ENCODE measurements at places on chromosomes 6 and 20.

- DNase-seq = no peak
Measured at GRCh38 chr6:168413018-168413720, 27.8 kb upstream of the SMOC2 start.

- DNase-seq = no peak
Measured at GRCh38 chr20:32274359-32274758, 3.1 kb upstream of the KIF3B start.

- DNase-seq = no peak
Measured at GRCh38 chr6:56593801-56594318, 48.8 kb downstream of the DST start.

DNA sequence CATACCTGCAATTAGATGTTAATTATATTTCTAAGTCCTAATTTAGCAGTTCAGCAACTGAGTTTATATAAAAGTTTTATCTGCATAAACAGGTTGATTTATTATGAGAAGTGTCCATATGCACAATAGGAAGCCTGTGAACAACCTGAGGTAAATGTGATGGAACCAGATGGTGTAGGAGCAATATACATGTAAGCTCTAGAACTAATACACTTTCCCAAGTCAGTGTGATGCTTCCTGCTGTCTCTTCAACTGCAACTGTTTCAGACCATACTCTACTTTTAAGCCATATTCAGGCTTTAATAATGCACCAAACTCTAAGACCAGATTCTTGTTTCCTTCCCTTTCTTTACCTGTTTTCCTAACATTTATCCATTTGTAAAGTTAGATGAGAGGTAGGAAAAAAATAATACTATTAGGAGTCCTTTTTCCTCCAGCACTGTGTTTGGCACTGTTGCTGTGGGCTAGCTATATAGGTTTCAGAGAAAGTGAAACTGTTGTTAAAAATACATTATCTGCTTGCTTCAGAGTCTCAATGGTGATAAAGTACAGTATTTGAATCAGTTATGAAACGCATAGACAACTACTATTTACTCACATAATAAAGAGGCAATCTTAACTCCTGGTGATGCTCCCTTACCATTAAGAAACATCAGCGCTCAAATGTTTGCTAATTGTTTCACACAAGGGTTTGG lies 1009.3 kb downstream of the GRIK2 start:
- DNase-seq = no peak

DNA sequence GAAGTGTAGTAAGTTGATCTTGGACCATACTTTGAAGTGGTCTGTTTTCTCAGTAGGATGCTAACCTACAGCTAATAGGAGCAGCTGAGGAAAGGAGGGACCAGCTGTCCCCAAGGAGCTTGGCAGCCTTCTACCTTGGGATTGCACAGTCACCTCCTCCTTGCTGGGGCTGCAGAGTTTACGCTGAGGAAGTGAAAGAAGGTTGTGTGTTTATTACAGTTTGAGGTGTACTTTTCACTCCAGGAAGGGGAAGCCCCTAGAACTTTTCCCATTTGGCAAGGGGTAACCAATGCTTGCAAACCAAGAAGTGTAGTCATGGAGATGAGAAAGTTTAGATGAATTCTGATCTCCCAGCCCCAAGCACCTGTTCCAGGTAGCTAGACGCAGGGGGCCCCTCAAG lies 58.8 kb downstream of the BMP6 start:
- no peak for DNase-seq

DNA sequence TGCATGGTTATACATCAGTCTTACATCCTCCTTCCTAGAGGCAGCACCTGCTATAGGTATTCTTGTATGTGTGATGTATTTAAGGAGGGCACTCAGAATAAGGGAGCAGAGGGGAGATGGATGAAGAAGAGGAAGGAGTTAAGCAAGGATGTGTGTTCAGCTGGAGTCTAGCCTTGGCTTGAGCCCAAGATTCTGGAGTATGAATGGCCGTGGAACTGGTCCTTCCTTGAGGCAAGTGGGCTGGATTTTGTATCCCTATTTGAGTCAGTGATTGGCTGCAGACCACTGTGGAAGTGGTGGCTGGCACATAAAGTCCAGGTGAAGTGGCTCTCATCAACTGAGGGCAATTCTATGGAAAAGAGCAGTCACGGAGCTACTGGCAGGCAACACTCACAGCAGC lies 112.0 kb upstream of the RNF24 start:
- DNase-seq = no peak

DNA sequence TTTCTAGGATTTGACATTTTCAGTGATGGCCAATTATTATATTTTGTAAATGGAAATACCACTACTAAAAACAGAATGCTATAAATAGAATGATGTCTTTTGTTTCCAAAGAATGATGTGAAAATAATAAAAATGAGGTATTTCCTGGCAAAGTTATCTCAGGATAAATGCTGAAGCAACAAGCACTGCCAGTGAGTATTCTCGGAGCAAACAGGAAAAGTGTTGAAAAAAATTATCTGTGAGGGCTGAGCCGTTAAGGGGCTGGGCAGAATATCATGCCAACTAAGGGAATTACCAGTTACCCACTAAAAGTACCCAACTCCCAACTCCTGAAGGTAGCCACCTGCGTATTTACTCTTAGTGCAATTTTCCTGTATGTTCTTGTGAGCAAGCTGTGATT lies 23.6 kb upstream of the SCAF8 start:
- no peak for DNase-seq

DNA sequence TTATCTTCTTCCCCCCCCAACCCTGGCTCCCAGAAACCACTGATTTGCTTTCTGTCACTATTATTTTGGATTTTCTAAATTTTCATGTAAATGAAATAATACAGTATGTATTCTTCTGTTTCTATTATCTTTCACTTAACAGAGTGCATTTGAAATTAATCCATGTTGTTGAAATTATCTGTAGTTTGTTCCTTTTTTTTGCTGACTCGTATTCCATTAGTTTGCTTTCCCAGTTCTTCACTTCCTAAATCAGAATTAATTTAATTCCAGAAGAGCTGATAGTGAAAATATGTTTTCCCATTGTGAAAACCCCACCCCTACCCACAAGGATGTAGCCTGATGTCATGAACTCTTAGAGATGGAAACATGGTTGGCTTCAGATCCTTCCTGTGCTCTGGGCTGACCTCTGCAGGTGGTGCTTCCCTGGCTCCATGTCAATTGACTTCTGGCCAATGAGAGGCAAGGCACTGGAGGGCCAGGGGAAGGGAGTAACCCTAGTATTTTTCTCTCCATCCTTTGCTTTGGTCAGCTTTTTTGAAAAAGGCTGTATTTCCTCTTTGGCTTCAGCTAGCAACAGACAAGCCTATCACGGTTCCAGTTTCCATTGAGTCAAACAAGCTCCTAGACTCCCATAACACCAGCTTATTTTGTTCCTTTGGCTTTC lies 244.4 kb upstream of the HSF2 start:
- no peak for DNase-seq

DNA sequence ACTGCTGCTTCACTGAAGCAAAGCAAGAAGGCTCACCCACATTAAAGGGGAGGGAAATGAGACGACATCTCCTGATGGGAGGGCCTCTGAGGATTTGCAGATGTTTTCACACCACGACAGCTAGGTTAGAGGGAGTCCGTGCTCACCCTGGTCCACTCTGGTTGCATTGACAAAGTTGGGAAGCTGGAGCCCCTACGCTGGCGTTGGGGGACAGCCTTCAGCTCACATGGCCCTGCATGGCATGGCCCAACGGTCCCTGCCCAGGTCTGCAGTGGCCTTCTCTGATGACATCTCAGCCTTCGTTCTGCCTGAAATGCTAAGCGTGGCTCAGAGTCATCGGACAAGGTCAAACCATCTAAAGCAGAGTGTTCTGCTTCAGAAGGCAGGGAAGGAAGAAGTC lies 3.8 kb upstream of the NAPB start:
- DNase-seq = no peak

- DNase-seq = no peak
Measured at GRCh38 chr20:45796337-45797065, 4.7 kb downstream of the DNTTIP1 start.

DNA sequence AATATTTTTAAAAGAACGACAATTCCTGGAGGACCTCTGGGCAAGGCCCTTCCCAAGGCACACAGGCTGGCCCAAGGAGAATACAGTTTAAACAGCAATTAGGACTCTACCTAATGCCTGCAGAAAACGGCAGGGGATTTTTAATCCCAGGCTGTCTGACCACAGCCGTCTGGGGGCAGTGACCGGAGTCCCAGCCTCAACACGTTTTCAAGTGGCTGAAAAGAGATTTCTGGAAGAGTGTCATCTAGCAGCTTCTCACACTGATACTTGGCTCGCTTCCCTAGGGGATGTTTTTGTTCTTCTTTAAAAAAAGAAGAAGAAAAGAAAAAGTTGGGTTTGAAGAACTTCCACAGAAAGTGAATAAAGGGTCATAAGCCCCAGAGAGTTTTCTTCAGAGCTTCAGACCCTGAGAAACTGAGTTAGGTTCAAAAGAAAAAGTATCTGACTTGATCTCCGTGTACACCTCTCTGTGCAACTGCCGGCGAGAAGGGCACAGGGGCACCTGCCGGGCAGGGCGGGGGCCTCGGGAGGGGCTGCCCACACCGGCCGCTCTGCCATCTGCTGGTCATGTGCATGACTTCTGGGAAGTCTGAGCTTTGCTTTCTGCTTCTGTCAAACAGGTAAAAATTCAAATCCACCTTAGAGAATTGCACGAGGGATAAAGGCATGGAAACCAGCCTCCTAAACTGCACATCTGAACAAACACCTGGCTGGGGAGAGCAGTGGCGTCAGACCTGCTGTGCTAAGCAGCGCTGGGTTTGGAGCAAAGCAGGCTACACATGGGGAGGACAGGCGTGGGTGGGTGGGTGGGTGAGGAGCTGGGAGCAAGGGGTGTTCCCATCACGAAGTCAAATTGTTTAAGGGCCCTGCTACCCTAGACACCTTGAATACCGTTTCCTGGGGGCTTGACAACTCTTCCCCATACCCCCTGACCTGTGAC lies 33.0 kb downstream of the RRBP1 start:
- peak; percentile 54 for DNase-seq

- no peak for DNase-seq
Measured at GRCh38 chr6:133769463-133769862, 119.5 kb upstream of the TCF21 start.

- peak; percentile 53 for DNase-seq
Measured at GRCh38 chr20:38649275-38649891, 47.8 kb downstream of the ARHGAP40 start.

GRCh38 chr6:34370361-34370760 lies 22.1 kb downstream of the NUDT3 start:
- no peak for DNase-seq

DNA sequence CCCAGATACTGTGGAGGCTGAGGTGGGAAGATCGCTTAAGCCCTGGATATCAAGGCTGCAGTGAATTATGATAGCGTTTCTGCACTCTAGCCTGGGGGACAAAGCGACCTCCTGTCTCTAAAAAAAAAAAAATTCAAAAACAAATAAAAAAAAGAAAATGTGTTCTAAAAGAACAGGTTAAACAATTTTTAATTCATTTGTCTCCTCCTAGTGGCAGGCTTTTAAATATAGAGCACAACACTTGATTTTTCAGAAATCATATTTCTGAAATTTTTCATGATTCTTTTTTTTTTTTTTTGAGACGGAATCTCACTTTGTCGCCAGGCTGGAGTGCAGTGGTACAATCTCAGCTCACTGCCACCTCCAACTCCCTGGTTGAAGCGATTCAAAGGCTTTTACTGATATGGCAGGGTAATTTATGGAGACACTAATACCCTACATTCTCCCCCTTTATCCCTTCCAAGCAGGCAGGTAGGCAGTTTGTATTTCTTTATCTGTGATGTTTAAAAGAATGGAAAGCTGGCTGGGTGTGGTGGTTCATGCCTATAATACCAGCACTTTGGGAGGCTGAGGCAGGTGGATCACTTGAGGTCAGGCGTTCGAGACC lies 8.7 kb upstream of the GTF3C6 start:
- no peak for DNase-seq

GRCh38 chr6:93219447-93219846 lies 199.9 kb downstream of the EPHA7 start:
- no peak for DNase-seq

GRCh38 chr20:62433658-62434497 lies 6.5 kb upstream of the RBBP8NL start:
- DNase-seq = no peak

DNA sequence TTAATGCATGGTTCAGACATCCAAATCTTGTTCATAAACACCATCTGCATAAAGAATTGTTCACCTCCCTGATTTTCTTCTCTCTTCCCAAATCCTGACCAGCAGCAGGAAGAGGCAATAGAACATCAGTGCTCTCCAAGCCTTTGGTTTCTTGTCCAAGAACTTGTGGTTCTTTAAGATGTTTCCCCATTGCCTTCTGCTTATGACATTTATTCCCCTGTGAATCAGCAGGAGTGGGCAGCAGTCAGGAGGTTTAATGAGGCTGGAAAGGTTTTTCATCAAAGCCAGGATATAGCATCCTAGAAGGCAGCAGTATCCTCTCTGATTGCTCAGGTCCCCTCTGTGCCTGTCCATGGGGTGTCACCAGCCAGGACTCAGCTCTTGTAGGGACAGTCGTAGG lies 5.3 kb downstream of the HDDC2 start:
- DNase-seq = no peak

GRCh38 chr6:165984729-165985275 lies 182.8 kb downstream of the TBXT start:
- no peak for DNase-seq

- DNase-seq = no peak
Measured at GRCh38 chr6:5704708-5705107, 302.0 kb downstream of the NRN1 start.

GRCh38 chr20:56945901-56946300 lies 316.8 kb downstream of the TFAP2C start:
- no peak for DNase-seq

DNA sequence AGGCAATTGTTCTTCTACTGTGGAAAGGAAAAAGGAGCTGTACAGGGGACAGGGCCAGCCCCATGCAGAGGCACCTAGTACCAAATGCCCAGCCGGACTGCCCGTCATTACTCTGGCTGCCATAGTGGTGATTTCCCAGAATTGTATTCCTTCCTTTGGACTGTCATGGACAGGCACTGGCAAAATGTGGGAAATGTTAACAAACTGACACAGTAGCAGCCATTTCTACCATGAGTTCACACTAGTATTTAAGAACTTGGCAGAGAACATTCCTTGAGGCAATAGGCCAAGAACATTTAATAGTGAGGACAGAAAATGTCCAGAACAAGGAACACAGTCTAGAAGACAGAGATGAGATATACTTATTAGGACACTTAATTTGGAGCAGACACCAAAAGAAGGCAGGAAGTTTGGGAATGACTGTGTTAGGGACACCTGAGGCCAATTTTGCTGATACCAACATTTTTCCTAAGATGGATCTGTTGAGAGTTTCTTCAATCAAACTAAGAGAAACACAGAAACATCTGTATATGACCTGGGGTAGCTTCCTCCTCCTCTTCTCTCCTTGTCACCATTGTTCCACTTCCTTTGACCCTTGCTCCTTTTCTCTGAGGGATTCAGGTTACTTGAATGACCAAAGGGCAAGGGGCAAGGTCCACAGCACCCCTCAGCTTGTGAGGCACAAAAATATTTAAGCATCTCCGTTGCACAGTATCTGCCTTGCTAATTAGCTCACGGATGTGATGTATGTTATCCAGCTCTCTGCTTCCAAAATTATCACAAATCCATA lies 14.9 kb downstream of the ADTRP start:
- no peak for DNase-seq

Measured in HEK293T (cell line).